Ascending aorta (tissue), 2 donors: ENCODE measurements at places on chromosomes 2 and 18.

DNA sequence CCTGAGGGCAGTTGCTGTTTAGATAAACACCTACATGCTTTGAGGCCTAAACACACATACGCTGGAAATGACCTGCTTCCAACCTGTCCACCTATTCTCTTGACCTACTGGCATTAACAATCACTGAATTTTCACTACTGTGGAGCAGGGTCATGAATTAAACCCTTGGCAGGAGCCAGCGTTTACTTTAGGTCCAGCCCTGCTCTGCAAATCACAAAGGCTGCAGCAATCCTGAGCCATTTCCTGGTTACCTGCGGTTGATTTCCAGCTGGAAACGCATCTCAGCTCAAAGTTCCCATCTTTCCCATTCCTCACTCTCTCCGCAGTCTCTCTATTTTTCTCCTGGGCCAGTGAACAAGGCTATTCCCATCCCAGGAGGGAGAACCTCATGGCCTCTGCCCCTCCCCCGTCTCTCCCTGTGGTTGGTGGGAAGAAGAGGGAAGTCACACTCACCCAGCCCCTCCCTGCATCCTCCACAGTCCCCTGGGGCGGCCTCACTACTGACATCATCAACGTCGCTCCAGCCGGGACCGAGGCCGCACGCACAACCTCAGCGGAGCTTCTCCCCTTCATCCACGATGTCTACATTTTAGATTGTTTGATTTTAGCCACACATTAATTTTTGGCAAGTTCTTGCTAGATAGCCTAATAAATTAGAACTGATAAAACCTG is 84.5 kb upstream of the SNTG2 start:
- no peak overlapping the region for H3K27ac ChIP-seq
- H3K4me3 ChIP-seq: no peak overlapping the region
- no peaks in the 10 kb centered on the region for H3K4me1 ChIP-seq
- no peaks in the 10 kb centered on the region for H3K27me3 ChIP-seq
- H3K36me3 ChIP-seq: no peaks in the 10 kb centered on the region
- DNase-seq: peak; percentile 48

DNA sequence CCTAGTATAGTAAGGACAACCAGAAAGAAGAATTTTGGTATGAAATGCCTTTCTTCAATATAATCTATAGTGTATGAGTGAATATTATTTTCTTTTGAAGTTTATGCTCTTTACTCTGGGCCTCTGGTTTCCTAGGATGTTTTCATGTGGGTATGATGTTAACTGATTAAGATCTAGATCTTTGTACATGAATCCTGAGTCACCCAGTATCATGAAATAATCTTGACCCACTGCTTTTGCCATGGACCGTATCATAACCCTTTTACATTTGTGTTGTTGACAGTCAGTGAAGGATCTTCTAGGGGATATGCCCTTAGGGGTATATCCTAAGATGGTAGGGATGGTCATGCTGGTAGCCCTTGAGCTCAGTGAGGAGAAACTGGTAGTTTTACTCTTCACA is 100.3 kb downstream of the RAB3GAP1 start:
- H3K27me3 ChIP-seq: no peaks in the 10 kb centered on the region
- no peak overlapping the region for H3K27ac ChIP-seq
- H3K4me3 ChIP-seq: no peak overlapping the region

- H3K27me3 ChIP-seq: no peaks in the 10 kb centered on the region
- no peaks in the 10 kb centered on the region for H3K36me3 ChIP-seq
- no peak for DNase-seq
- H3K4me1 ChIP-seq: no peaks in the 10 kb centered on the region
- no peak overlapping the region for H3K4me3 ChIP-seq
These were observed 220.1 kb upstream of the NCKAP5 start for GRCh38 chr2:133788386-133788785.

- no peaks in the 10 kb centered on the region for H3K4me1 ChIP-seq
- no peaks in the 10 kb centered on the region for H3K27me3 ChIP-seq
- H3K4me3 ChIP-seq: no peak overlapping the region
- no peaks in the 10 kb centered on the region for H3K36me3 ChIP-seq
- no peak overlapping the region for H3K27ac ChIP-seq
These were observed 31.8 kb upstream of the FZD7 start for GRCh38 chr2:202001826-202002225.
